ENCODE measurements at places on chromosomes 6 and 20. TPM values are rescaled to one million over a fixed set of nuclear protein-coding genes. Genes with fewer than 3 reads are reported as not detected.

The RAE1 gene
- 53.3 TPM for total RNA-seq

The TCF15 gene
- total RNA-seq, result not detected

The AHCY gene
- total RNA-seq, result 202 TPM

The ABHD16B gene
- total RNA-seq, result not detected

The RHAG gene
- total RNA-seq, result 0.05 TPM

The EEF1A1 gene
- total RNA-seq, result 11,589 TPM

The PMEPA1 gene
- total RNA-seq, result 6.3 TPM

The BANF2 gene
- not detected for total RNA-seq

The PRKN gene
- not detected for total RNA-seq

The GFRAL gene
- total RNA-seq, result not detected

The RPRD1B gene
- total RNA-seq, result 14.0 TPM

The GATA5 gene
- not detected for total RNA-seq

The APCDD1L gene
- total RNA-seq, result 0.27 TPM

The PPT2 gene
- 20.4 TPM for total RNA-seq

The DOK5 gene
- total RNA-seq, result 0.31 TPM

The TMEM170B gene
- 1.2 TPM for total RNA-seq

The CST1 gene
- total RNA-seq, result not detected

The BHLHE23 gene
- total RNA-seq, result not detected

The PCMT1 gene
- 132 TPM for total RNA-seq

The MUCL3 gene
- not detected for total RNA-seq

The IL17F gene
- not detected for total RNA-seq

All from HT1080 (cell line).